ENCODE measurements at places on chromosomes 2 and 18.

DNA sequence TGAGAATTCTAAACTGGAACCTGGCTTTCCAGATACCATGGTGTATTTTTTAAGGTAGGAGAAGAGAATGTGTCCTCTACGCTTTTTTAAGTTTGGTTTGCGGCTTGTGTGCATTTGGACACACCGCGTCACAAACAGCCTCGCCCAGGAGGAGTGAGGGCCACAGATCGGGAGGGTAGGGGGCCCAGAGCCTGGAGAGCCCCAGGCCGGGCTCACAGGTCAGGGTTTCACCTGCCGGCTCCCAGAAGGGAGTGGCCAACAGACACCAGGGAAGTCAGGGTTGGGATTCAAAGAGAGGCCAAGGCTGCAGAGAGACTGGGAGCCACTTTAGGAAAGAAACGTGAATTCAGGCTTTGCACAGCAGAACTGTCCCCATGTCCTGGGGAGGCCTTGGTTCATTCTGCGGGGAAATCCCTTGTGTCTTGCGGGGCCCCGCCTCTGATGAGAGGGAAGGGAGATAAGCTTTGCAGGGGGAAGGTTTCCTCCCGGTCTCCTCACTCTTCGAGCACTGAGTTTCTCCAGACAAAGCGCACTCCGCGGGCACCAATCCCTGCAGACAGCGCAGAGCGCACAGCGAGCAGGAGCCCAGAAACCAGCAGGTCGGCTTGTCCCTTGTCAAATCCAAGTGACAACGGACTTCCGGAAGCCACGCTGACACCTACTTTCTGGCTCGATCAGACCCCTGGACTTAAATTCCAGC lies 2.0 kb upstream of the TUBB6 start:
- peak; percentile 50 for DNase-seq

GRCh38 chr2:241047253-241048010 lies 49.0 kb downstream of the SNED1 start:
- no peak for DNase-seq

GRCh38 chr2:5921081-5921642 lies 229.0 kb downstream of the SOX11 start:
- DNase-seq: no peak

- DNase-seq: no peak
Measured at GRCh38 chr2:115389024-115389423, 946.6 kb downstream of the DPP10 start.

- DNase-seq: peak; percentile 50
Measured at GRCh38 chr2:235937087-235937486, 231.1 kb downstream of the GBX2 start.

DNA sequence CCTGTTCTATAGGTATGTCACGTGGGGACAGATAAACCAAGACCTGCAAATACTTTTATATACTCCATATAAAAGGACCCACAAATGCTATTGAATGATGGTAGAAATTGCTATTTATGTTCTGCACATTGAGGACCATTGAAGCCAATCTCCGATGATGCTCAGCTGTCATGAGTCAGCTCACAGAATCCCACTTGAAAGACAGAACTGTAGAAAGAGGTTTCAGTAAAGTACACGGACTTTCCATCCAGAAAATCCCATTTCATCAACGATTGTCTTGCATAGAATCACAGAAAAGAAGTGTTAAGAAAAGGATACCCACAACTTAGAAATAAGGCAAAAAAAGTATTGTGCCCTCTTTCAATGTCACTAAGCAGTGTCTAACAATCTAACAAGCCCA lies 169.0 kb upstream of the COPS8 start:
- no peak for DNase-seq

GRCh38 chr2:52572469-52572894 lies 1195.1 kb upstream of the CHAC2 start:
- no peak for DNase-seq

DNA sequence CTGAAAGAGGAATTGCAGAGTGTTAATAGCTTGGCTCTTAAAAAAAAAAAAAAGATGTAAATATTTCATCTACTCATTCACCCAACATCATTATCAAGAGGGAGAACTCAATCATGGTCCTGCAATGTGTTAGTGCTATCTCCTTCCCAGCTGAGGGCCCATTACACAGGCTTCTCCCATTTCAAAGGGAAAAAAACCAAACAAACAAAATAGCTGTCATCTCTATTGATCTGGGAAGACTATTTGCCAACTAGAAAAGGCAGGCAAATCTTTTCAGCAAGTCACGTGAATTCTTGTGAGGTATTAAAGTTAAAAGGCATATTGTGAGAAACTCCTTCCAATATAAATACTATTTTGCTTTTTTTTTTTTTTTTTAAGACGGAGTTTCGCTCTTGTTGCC lies 194.3 kb downstream of the MYO1B start:
- no peak for DNase-seq

DNA sequence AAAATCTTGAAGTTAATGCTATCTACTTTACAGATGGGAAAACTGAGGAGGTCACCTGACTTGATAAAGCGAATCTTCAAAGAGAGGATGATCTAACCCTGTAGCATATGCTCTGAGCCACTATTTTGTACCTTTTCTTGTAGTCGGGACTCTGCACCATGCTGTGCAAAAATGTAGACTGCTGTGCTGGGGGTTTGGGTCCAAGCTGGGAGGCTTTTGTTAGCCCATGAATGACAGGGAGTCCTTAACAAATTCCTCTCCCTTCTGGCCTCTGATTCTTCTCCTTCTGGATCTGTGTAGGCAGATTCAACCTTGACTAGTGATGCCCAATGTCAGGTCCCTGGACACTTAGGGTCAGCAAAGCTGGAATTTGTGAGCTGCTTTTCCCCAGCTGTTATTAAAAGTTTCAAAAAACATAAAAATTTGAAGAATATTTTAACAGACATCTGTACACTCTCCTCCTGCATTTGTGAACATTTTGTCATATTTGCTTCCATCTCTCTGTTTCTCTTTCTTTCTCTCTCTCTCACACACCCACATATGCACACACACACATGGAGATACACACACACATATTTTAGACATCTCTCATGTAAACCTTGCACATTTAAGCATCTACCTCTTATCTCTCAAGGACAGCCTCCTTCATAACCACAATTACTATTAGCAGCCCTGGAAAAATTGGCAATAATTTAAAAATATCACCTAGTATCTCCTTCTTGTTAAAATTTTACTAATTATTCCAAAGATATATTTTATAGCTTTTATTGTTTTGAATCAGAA lies 335.0 kb upstream of the TRIB2 start:
- DNase-seq: no peak

DNA sequence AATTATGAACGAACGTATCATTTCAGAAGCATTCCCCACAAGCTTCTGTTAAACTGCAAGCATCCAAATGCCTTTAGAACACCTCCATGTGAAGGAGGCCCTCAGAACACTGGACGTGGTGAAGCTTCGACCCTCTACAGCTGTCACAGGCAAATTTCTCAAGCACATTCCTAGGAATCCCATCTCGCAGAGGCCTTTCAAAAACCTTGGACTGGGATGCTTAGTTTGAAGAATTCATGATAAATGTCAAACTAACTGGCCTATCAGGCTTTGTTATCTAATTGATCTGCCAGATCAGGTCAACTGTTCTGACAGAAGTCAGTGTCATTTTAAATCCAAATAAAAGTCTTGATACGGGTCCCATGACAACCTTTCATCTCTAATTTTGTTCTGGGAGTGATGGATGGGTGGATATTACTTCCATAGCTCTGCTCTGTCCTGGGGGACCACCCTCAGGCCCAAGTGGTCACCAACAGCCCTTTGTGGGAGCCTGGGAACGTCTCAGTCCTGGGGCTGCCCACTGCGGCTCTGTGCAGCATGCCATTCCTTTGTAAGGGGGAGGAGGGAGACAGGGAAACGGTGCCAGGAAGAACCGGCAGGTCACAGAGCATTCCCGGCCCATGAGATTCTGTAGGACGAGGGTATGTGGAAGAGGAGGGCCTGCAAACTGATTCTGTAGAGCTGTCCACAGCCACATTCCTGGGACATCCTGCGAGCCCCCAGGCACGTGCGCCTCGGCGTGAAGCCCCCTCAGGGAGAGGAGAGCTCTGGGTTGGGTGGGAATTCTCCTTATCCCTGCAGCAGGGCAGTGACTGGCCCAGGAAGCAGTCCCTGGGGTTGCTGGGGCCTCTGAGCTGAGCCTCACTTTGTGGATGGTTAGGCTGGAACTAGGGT lies 59.1 kb upstream of the PXDN start:
- DNase-seq: no peak

DNA sequence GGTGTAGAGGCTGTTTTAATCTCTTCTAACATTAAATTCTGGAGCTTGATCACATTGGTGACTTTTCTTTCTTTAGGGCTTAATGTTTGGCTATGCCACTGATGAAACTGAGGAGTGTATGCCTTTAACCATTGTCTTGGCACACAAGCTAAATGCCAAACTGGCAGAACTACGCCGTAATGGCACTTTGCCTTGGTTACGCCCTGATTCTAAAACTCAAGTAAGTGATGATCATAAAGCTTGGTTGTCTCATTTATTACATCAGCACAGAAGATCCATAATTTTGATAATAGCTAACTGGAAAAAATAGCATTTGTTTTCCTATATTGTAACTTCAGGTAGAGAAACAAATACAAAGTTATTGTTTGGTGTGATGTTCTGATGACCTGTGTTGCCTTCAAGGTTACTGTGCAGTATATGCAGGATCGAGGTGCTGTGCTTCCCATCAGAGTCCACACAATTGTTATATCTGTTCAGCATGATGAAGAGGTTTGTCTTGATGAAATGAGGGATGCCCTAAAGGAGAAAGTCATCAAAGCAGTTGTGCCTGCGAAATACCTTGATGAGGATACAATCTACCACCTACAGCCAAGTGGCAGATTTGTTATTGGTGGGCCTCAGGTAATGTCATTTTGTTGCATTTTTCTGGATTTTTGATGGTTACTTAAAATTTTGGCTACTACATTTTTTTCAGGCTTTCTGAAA lies 2.9 kb downstream of the MAT2A start:
- no peak for DNase-seq

- DNase-seq: no peak
Measured at GRCh38 chr2:239211396-239212094, 189.3 kb downstream of the HDAC4 start.

DNA sequence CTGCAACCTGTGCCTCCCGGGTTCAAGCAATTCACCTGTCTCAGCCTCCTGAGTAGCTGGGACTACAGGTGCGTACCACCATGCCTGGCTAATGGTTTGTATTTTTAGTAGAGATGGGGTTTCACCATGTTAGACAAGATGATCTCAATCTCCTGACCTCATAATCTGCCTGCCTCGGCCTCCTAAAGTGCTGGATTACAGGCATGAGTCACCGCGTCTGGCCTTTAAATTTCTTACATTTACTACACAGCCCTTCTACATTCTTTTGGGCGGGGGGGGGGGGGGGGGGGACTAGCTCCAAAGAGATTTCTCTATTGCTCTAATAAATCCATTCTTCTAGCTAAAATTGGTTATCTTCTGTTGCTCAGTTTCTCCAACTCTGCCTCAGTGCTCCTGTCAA lies 964.9 kb upstream of the ACVR2A start:
- no peak for DNase-seq

DNA sequence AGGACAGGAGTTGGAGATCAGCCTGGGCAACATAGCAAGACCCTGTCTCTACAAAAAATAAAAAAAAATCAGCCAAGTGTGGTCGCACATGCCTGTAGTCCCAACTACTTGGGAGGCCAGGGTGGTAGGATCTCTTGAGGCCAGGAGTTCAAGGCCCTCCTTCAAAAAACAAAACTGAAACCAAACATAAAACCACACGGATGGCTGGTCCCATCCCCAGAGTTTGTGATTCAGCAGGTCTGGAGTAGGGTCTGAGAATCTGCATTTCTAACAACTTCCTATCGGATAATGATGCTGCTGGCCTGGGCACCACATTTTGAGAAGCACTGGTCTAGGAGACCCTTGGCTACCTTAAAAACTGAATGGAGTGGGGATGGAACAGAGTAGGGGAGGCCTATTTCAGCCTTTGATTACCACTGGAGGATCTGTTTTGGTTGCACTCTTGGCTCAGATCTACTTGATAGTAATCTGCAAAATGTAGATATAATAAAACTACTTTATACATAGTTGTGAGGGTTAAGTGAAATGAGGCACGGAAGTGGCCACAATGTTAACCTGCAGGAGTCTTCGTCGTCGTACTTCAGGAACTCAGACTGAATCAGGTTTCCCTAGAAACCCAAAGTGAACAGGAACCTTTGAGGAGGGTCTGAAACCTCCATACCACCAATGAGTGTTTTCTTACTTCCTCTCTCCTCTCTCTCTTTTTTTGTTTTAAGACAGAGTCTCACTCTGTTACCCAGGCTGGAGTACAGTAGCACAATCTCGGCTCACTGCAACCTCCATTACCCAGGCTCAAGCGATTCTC lies 25.5 kb upstream of the NFE2L2 start:
- DNase-seq: no peak
